ENCODE measurements at places on chromosomes 16 and 17.
A peak's percentile ranks its signal among the peaks of the same experiment; 100 is the strongest.

- DNase-seq: no peak
Measured at GRCh38 chr16:79571065-79571902, 29.3 kb downstream of the MAF start.

GRCh38 chr16:59905606-59906005 is 1171.5 kb upstream of the GOT2 start:
- no peak for DNase-seq

GRCh38 chr16:80719573-80719972 is 84.8 kb downstream of the CDYL2 start:
- DNase-seq: no peak

- DNase-seq: no peak
Measured at GRCh38 chr17:70773258-70773657, 603.9 kb downstream of the KCNJ2 start.

- peak; percentile 93 for DNase-seq
Measured at GRCh38 chr17:9240659-9241370, 219.5 kb downstream of the NTN1 start.

DNA sequence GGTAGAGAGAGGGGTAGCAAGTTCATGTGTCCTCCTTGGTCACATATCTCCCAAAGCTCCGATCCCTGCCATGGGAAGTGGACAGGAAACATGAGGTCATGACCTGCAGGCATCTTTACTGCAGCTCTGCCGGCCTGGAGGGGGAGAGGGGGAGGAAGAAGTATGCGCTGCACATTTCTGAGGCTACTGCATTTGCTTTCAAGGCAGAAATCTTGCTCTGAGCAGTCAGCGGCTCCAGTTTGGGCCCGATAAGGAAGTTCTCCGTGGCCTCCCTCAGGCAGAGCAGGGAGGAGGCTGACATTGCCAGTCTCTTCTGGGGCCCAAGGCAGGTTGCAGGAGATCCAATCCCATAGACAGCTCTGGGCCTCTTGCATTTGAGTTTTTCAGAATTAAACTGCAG is 1.5 kb upstream of the NHERF1 start:
- DNase-seq: no peak

- DNase-seq: no peak
Measured at GRCh38 chr16:65353183-65353582, 231.3 kb upstream of the CDH11 start.

DNA sequence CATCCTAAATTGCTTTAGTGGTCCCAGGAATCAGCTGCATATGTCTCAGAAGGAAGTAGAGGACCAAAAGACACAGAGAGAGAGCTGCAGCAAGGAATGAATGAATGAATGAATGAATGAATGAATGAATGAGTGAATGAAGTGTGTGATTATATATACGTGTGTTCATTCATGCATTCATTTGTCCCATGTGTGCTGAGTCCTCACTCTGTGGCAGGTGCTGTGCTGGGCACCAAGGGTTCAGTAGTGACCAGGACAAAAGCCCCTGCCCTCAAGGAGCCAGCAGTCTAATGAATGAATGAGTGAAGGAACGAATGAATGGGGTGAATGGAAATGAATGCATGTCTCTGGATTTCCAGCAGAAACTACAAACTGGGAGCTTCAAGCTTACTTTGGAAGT is 9.4 kb downstream of the CNGB1 start:
- DNase-seq: no peak

GRCh38 chr17:76543826-76544545 is 4.1 kb downstream of the PRCD start:
- no peak for DNase-seq

DNA sequence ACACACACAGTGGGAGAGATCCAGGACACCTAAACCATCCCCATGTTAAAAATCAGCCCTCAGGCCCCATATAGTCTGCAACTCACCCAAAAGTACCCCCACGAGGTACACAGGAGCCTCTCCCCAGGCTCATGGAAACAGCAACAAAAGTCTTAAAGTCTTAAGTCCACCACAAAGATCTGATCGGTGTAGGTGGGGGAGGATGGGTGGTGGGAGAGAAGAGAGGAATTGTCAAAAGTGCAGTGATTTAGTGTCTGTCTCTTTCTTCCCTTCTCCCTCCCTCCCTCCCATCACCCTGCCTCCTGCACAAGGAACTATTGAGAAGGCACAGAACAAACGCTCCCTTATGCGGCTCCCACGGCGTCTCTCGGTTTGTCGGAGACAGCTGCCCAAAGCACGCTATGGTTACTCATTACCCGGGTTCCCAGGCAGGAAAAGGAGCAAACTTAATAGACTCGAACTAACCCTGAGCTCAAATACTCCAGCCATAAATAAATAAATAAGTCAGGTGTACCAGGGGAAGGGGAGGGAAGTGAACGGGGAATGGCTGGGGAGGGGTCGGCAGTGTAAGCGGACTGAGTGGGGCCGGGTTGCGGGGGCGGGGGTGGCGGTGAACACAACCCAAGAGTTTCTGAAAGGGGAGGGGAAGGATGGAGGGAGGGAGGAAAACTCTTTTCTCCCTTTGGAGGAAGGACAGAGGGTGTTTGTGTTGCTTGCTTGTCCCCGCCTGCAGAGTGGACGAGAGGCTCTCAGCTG is 477.4 kb downstream of the SLC39A11 start:
- no peak for DNase-seq

DNA sequence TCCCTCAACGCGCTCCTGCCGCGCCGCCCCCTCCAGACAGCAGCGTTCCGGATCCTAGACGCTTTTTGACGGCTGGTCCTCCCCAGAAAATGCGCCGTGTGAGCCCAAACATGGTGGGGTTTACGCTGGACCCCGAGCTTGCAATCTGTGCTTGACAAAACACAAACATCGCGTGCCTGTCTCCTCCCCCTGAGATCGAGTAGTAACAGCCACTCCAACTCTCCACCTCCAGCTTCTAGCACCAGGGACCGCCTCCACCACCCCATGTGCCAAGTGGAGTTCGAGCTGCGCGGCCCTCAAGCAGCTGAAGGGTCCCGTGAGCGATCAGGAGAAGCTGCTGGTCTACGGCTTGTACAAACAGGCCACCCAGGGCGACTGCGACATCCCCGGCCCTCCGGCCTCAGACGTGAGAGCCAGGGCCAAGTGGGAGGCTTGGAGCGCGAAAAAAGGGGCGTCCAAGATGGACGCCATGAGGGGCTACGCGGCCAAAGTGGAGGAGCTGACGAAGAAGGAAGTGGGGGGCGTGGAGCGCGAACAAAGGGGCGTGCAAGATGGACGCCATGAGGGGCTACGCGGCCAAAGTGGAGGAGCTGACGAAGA is 656 bp upstream of the GEMIN4 start:
- DNase-seq: peak; percentile 82

DNA sequence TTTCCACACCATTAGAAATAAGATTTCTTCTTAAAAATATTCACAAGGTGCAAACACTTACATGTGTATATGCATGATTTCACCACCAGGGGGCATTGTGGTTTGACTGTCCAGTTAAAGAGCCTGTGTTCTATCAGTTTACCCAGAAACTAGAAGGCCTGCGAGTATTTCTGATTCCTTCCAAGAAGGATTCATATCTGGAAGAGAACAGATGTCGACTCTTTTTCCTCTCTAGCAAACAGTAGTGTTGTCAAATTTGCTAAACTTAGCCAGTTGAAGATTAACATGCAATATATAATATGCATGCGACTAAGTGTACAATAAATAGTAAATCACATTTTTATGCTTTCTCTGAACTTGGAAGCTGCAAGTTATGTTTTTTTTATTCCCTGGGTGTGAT is 404.1 kb downstream of the WWOX start:
- DNase-seq: no peak

GRCh38 chr16:66306366-66307150 is 59.9 kb upstream of the CDH5 start:
- no peak for DNase-seq

- DNase-seq: no peak
Measured at GRCh38 chr16:81796583-81797346, 17.7 kb downstream of the PLCG2 start.

GRCh38 chr17:1474402-1475189 is 17.9 kb downstream of the MYO1C start:
- DNase-seq: no peak

DNA sequence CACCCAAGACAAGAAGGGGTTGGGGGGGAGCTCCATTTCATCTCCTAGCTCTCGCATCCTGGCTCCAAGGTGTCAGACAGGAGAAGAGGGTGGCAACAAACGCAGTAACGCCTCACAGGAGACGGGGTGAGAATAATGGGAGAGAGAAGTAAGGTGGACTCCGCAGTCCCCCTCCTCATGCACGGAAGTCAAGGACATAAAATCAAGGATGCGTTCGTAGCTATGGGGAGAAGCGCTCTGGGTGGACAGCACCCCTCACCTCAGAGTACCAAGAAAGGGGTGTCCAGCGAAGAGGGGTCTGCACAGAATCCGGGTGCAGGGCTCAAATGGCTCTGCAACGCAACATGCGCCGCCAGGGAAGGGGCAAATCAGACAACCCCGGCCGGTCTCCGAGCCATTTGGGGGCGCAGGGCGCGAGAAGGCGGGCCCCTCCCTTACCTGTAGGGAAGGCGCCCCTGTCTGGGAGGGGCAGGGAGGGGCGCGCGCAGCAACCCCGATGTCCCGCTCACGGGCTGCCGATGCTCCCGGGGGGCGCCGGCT is 555 bp downstream of the HDAC5 start:
- DNase-seq: no peak

- DNase-seq: no peak
Measured at GRCh38 chr17:70121126-70121525, 46.1 kb downstream of the KCNJ16 start.

GRCh38 chr16:87484487-87485331 is 8.1 kb downstream of the ZCCHC14 start:
- DNase-seq: no peak

GRCh38 chr16:82241469-82242052 is 71.5 kb upstream of the MPHOSPH6 start:
- no peak for DNase-seq

GRCh38 chr17:82332669-82333278 is 792 bp downstream of the SECTM1 start:
- DNase-seq: no peak

GRCh38 chr16:51952500-51952899 is 594.4 kb downstream of the TOX3 start:
- no peak for DNase-seq

- no peak for DNase-seq
Measured at GRCh38 chr17:51428668-51429495, 168.5 kb downstream of the UTP18 start.

All from right forelimb (tissue), 1 donor.